ENCODE measurements at places on chromosomes 5 and 9. TPM values are rescaled to one million over a fixed set of nuclear protein-coding genes. Genes with fewer than 3 reads are reported as not detected.

SURF4 gene
- total RNA-seq: 532 TPM

TMEM215 gene
- total RNA-seq: not detected

LRRC19 gene
- total RNA-seq: not detected

DNA sequence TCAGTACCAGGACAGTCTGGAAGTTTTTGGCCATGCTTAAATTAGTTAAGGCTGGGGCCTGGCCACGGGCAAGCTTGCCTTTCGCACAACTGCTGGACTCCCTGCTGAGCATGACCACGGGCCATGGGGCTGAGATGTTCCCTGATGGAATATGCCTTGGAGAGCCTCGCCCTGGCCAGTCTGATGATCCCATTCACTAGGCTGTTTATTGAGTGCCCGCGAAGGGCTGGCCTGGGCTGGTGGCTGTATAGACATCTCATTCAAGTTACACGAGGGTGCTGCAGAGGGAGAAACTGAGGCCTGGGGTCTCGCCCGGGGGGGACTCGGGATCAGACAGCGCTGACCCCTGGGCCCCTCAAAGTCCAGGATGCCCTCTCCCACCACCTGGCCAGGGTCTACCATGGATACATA, 7.8 kb upstream of the RXRA start:
- peak overlapping the region; percentile 52 for H3K27ac ChIP-seq
- H3K4me1 ChIP-seq: peaks cover 36% of the 10 kb centered on the region
- no peaks in the 10 kb centered on the region for H3K36me3 ChIP-seq
- no peak for DNase-seq
- H3K4me3 ChIP-seq: no peak overlapping the region

Measured in IMR-90 (cell line).